ENCODE measurements at places on chromosomes 6 and 20.

DNA sequence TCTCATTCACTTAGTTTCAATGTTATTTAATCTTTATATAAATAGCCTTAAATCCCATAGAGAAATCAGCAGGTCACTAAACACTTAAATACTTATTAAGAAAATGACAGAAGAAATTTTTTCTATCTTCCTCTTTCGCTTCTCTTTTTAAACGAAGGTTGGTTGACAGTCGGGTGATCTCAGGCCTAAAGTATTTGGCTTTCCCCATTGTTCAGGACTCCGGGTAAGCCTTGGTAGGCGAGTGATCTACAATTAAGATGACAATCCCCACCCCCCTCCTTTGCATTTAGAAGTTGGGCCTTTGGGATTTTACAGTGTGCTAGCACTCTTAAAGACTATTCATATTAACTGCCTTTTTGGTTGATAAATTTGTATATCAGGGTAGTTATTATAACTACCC is 19.7 kb upstream of the UTRN start:
- no peaks in the 10 kb centered on the region for H3K36me3 ChIP-seq
- peaks cover 27% of the 10 kb centered on the region for H3K4me1 ChIP-seq
- H3K27ac ChIP-seq = no peak overlapping the region
- ATAC-seq = no peak
- H3K27me3 ChIP-seq = no peaks in the 10 kb centered on the region

DNA sequence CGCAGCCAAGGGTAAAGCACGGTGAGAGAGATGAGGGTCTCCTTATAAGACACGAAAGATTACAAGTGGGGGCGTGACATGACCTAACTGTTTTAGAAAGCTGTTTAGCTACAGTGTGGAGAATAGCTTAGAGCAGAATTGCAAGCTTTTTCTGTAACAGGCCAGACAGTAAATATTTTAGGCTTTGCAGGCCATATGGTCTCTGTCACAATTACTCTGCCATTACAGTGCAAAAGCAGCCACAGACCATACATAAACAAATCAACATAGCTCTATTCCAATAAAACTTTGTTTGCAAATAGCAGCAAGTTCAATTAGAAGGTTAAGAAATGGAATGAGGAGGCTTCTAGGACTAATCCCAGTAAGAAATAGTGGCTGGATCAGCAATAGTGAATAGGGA is 16.8 kb downstream of the PGM3 start:
- no peak overlapping the region for H3K27ac ChIP-seq
- no peak for ATAC-seq
- H3K4me3 ChIP-seq = no peak overlapping the region
- H3K27me3 ChIP-seq = no peaks in the 10 kb centered on the region
- peaks cover 5% of the 10 kb centered on the region for H3K4me1 ChIP-seq

GRCh38 chr6:133447924-133448323 is 206.8 kb downstream of the EYA4 start:
- no peaks in the 10 kb centered on the region for H3K36me3 ChIP-seq
- H3K27me3 ChIP-seq = no peaks in the 10 kb centered on the region
- ATAC-seq = no peak
- no peaks in the 10 kb centered on the region for H3K4me1 ChIP-seq

GRCh38 chr20:50692552-50692933 is 1.2 kb upstream of the RIPOR3 start:
- H3K27me3 ChIP-seq = peaks cover 28% of the 10 kb centered on the region
- peak overlapping the region; percentile 52 for H3K27ac ChIP-seq
- no peak for ATAC-seq

GRCh38 chr6:46652603-46653438 is at the start of the genes CYP39A1 and SLC25A27:
TSS of gene CYP39A1 (minus strand) at chr6:46652818. CDS start at chr6:46652582, 236 bp downstream.
TSS of gene SLC25A27 (plus strand) at chr6:46652975. CDS start at chr6:46653193, 218 bp downstream.
- peaks cover 18% of the 10 kb centered on the region for H3K36me3 ChIP-seq
- H3K4me3 ChIP-seq = peak within 1 kb of the TSS; percentile 86
- no peaks in the 10 kb centered on the region for H3K4me1 ChIP-seq

GRCh38 chr20:57435105-57435497 is 43.9 kb downstream of the RBM38 start:
- H3K4me1 ChIP-seq = peaks cover 79% of the 10 kb centered on the region
- no peak overlapping the region for H3K27ac ChIP-seq
- no peak for ATAC-seq
